ENCODE measurements at places on chromosomes 16 and 17.

GRCh38 chr17:29159306-29159860 is 20.8 kb downstream of the MYO18A start:
- DNase-seq, result no peak

DNA sequence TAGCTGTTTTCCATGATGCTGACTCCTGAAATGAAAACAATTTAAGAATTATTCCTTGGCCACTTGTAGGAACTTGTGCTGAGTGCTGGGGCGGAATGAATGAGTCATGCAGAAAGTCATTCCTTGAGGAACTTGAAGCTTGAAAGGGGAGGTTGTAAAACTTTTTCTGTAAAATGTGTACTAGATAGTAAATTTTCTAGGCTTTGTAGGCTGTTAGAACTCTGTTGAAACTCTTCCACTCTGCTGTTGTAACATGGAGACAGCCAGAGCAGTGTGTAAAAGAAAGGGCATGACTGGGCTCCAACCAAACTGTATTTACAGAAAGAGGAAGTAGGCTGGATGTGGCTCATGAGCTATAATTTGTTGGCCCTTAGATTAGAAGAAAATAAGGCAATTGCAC is 46.1 kb downstream of the ABCA8 start:
- DNase-seq, result peak; percentile 90

GRCh38 chr16:30921748-30922419 is 1.5 kb upstream of the FBXL19 start:
- DNase-seq, result peak; percentile 90

DNA sequence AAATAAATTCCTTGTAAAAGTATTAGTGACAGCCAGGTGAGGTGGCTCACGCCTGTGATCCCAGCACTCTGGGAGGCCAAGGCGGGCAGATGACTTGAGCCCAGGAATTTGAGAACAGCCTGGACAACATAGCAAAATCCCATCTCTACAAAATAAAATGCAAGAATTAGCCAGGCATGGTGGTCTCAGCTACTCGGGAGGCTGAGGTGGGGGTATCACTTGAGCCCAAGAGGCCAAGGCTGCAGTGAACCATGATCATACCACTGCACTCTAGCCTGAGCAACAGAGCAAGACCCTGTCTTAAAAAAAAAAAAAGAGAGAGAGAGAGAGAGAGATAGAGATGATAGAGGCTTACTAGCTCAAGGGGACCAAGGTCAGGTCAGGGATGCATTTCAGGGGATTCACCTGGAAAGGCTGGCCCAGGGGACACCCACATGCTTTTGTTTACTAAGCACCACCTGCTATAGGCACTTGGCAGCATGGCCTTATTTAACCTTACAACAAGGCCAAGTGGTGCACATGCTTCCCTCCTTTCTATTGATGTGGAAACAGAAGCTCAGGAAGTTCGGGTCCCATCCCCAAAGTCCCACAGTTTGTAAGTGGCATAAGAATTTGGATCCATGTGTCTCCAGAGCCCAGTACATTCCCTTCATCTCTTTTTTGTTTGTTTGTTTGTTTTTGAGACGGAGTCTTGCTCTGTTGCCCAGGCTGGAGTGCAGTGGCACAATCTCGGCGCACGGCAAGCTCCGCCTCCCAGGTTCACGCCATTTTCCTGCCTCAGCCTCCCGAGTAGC is 12.4 kb upstream of the SRCIN1 start:
- no peak for DNase-seq

DNA sequence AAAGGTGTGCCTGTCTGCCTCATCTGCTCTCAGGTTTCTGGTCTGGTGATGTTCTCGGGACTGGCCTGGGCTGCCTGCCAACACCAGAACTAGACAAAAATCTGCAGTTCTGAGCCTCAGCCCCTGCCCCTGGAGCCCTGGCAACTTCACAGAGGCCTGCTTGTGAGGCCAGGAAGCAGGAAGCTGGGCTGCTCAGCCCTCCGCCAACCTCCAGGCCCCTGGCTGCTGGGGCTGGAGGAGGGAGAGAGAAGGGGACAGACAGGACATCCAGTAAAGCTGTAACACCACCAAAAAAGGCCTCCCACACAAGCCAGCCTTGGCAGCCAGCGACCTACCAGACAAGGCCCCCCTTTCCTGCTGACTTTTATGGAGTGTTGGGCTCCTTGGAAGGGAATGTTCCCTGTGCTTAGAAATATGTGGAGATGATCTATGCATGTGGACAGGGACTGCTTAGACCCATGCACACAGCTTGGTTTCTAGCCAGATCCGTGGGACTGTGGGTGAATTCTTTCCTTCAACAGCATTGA is 157.6 kb downstream of the XYLT1 start:
- DNase-seq, result peak; percentile 93

DNA sequence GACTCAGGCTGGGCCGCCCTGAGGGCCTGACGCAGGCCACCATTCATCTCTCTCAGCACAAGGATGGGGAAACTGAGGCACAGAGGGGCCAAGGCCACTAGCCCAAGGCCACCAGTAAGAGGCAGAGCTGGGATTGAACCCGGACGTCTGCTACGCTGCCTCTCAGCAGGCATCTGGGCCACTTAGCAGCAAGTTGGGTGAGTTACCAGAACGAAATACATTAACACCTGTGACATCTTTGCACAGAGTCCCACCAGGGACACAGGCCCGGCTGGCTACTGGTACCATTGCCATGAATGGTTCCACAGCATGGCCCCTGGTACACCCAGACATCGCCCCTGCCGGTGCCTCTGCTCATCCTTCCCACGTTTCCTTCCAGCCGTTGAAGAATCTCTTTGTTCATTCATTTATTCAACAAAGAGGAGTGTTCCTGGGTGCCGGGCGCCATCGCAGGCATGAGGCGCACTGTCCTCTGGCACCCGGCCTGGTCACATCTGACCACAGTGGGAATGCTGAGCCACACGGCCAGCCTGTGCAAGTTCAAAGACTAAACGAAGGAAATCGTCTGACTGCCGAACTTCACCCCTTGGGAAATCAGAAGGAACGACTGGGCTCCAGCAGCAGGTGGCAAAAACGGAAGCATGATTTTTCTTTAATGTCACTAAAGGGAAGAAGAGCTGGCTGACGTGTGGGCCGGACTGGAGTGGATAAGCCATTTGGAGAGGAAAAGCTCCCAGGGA is 7.4 kb upstream of the ZNF469 start:
- no peak for DNase-seq

DNA sequence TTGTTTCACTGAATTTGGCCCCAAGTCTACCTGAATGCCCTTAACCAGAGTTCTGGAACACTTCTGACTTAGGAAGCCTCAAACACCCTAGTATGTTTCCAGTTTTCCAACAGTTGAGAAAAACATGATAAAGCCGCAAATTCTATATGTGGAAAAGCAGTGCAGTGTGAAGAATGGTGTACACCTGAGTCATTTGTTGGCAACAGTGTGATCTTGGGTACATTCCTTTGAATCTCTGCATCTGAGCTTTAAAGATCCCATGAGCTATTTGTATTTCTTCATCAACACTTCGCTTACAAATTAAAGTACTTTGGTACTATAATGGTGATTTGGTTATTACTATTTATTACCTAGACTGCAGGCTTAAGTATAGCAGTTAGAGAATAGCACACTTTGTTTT is 93.6 kb upstream of the TBX2 start:
- DNase-seq, result no peak

DNA sequence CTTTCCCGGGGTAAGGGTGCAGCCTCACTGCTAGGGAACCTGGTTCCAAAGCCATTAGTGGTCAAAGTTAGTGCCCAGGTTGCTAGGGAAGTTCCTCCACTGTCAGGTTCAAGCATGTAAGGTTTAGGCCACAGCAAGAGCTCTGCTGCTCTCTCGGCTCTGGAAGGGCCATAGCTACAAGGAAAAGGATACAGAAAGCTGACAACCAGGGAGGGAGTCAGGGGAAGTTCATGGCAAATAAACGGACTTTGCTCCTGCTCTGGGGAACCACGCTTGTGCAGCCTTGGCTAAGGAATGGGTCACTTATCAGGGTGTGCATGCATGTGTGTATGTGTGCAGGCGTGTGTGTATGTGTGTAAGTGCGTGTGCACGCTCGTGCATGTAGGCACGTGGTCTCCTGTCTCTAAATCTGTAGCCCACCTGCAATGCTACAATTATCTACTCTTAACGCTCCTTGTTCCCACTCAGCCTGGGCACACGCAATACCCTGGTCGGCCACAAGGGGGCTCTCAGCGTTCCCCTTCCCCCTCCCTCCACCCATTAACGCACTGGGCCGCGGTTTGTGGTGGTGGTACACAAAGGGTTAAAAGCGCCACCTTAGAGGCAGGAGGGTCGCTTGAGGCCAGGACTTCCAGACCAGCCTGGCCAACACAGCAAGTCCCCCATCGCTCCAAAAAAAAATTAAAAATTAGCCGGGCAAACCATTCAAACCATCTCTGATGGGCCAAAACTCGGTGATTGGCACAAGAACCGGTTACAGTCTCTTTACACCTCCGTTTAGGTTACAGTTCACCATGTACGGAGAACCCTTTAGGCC is 48.4 kb upstream of the KDM8 start:
- peak; percentile 26 for DNase-seq

- DNase-seq, result no peak
Measured at GRCh38 chr16:31243734-31244670, 15.8 kb upstream of the ITGAM start.

GRCh38 chr17:57331423-57331822 is 75.1 kb downstream of the MSI2 start:
- DNase-seq, result no peak

DNA sequence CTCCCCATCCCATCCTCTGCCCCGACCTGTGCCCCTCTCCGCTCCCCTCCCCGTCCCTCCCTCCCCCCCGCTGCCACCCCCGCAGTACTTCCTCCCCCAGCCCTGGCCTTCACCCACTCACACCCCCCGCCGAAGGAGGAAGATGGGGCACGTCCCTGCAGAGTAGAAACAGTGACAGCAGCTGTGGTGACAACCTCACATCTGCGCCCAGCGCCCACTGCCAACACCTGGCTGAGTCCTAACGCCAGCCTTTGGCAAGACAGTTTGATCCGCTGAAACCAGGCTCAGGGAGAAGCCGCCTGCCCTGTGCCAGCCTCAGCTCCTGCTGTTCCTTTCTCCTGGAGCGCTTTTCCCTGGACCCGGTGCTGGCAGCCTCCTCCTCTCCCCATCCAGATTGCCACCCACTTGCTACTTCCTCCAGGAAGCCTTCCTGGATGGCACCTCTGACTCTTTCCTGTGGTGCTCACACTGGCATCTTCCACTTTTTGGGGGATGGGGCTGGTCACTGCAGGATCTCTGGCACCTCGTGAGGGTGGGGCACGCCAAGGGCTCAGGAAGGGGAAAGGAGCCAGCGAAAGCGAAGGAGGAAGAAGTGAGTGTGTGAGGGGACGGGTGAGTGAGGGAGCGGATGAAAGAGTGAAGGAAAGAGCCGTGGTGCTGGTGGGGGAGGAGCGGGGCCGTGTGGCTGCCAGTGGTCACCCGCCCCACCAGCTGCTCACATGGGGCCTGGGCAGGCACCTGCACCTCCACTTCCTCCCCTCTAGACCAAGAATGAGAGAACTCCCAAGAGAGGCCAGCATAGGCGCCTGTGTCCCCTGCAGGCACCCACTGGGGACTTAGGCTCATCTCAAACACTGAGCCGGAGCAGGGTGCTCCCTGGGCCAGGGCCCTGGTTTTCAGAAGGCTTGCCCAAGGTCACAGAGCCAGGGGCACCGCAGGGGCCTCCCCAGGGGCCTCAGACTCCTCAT is 27.0 kb downstream of the ZFPM1 start:
- DNase-seq, result no peak

DNA sequence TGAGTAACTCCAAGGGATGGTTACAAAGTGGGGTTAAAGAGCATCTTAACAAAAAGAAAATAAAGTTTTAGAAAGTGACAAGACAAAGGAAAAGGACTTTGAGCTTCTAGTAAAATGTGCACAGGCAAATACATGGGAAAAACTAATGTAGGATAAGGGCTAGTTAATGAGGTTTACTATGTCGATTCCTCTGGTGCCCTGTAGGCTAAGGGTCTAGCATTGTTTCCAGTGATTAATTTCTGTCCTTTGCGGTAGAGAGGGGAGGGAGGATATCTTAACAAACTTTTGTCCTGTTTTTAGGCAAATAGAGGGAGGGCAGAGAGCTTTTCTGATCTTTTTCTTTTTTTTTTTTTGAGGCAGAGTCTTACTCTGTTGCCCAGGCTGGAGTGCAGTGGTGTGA is 96.6 kb upstream of the SIAH1 start:
- DNase-seq, result no peak

- peak; percentile 42 for DNase-seq
Measured at GRCh38 chr16:79651363-79651762, 50.8 kb upstream of the MAF start.

GRCh38 chr17:79803997-79804855 is 7.3 kb upstream of the CBX8 start:
- DNase-seq, result no peak

- no peak for DNase-seq
Measured at GRCh38 chr17:82350182-82351030, 8.6 kb upstream of the TEX19 start.

- no peak for DNase-seq
Measured at GRCh38 chr17:57832314-57833178, 17.3 kb downstream of the MRPS23 start.

DNA sequence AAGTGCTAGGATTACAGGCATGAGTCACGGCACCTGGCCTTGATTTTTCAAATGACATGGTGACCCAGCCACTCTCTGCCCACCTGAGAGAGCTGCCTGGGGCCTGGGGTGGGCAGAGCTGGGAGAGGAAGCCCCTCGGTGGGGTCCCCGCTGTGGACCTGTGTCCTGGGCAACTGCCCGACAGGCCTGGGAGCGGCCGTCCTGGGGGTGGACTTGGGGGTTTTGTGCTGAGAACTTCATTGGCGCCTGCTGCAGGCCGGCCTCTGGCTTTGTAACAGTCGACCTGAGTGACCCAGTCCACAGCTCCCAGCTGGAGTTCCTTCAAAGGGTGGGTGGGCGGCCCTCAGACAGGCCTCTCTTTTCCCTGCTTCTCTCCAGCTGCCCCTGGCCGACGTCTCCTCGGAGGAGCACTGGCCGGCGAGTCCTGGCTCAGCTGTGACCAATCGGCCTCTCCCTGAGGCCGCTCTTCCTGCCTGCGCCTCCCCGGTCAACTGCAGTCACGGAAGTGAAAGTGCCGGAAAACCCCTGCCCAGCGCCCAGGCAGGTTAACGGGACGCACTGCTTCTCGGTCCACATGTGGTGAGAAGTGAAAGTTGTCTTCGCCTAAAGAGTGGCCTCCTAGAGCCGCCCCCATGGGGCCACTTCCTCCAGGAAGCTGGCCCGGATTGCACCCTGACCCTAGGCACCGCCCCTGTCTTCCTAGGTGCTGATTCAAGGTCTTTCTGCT is 5.5 kb downstream of the CBFA2T3 start:
- DNase-seq, result no peak

DNA sequence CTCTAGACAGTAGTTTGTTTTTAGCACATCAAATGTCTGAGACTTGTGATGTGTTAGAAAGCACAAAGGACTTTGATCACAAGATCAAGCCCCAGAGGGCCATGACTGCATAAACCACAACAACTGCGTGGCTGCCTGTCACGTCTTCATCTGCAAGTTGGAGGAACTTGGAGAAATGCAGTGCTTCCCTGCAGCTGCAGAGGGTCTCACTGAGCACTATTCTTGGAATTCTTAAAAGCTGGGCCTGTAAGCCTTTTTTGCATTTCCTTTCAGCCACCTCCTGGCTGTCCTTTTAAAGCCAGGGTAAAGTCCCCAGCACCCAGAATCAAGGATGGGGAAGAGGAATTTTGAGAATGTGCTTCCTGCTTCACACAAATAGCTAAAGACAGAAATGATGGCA is 431.3 kb downstream of the MAF start:
- DNase-seq, result peak; percentile 23

Data from fibroblast of upper back skin (primary cell).